ENCODE measurements at places on chromosomes 11 and 22.

DNA sequence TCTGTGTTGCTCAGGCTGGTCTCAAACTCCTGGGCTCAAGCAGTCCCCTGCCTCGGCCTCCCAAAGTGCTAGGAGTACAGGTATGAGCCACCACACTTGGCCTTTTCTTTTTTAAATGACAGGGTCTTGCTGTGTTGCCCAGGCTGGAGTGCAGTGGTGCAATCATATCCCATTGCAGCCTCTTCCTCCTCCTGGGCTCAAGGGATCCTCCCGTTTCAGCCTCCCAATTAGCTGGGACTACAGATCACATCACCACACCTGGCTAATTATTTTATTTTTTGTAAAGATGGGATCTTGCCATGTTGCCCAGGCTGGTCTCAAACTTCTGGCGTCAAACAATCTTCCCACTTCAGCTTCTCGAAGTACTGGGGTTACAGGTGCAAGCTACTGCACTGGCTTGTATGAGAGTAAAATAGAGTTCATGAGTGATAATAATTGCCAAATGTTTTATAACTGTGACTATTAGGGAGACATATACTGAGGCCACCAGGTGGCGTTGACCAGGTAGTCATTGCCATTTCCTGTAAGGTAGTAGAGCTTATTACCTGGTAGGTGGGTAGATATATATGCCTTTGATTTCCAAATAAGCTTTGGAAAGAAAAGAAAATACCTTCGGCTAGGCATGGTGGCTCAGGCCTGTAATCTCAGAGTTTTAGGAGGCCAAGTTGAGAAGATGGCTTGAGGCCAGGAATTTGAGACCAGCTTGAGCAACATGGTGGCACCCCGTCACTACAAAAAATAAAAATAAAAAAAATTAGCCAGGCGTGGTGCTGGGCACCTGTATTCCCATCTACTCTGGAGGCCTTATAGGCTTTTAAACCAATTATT lies 5.4 kb downstream of the FDX1 start:
- DNase-seq, result no peak

DNA sequence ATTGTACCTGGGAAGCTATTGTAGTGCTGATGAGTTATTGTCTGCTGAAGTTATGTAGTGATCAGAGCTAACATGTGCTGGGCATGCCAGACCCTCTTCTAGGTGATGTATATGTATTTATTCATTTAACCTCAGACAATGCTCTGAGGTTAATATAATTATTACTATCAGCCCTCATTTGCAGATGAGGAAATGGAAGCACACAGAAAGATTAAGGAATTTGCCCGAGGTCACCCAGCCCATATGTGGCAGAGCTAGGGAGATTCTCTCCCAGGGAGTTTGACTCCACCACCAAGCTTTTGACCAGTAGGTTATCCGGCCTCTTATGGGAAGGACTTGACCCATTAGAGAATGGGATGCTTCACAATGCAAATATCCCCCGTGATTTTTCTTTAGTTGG lies 114.2 kb upstream of the NAV2 start:
- DNase-seq, result no peak

DNA sequence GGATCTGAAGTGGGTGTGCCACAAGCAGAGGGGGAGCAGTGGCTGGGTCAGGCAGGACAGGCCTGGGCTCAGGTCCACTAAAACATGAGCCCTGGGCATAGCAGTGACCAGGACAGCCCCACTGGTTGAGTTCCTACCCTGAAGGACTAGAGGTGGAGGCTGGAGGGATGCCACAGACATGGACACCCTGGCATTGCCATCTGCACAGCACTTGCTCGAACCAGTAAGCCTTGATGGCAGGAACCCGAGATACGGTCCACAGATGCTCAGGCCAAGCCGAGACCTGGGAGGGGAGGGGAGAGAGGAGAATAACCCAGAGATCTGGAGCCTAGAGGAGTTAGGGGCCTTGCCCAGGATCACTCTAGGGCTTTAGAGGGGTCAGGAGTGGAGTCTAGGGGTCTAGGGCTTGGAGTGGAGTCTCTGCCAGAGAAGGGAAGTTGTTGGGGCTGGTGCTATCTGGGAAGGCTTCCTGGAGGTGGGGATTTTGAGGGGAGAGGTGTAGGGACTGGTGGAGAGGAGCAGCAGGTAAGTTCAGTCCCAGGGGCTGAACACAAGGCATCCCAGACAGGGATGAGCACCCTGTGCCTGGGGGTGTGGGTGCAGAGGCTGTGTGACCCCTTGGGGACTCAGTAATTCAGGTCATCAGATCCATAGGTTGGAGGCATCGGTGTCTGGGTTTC lies 30.6 kb upstream of the RELT start:
- DNase-seq, result no peak

DNA sequence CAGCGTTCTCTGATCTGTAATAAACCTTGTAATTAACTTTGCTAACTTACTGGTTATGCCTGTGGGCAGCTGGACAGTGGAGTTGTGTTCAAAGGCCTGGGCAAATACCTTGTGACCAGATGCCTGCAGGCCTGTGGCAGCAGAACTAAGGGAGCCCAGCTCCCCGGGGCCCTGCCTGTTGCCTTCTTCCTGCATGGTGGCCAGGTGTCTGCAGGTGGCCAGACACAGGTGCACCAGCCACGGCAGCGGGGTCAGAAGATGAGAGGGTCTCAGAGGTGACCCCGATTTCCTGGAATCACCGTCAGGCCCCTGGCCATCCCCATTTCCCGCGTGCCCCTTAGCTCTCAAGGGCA lies 127.2 kb downstream of the OSBP2 start:
- DNase-seq, result no peak

- no peak for DNase-seq
These were observed 3.8 kb downstream of the MAPK8IP2 start for GRCh38 chr22:50604256-50605001.

- DNase-seq, result peak; percentile 27
These were observed 8.9 kb downstream of the YPEL1 start for GRCh38 chr22:21726650-21727049.

DNA sequence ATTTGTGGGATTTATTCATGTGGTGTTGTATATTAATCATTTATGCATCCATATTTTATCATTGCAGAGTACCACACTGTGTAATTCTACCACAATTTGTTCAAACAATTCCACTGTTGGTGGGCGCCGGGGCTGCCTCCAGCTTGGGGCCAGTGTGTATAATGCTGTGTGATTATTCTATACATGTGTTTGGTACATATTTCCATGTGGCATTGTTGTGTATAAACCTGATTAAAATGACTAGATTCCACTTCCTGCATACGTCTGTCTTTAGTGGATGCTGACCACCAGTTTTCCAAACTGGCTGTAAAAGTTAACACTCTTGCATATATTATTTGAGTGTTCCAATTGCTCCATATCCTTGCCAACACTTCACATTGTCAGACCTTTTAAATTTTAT lies 1213.8 kb downstream of the TBC1D22A start:
- DNase-seq, result no peak

- DNase-seq, result no peak
These were observed 182.7 kb upstream of the SNX19 start for GRCh38 chr11:131099013-131099412.

DNA sequence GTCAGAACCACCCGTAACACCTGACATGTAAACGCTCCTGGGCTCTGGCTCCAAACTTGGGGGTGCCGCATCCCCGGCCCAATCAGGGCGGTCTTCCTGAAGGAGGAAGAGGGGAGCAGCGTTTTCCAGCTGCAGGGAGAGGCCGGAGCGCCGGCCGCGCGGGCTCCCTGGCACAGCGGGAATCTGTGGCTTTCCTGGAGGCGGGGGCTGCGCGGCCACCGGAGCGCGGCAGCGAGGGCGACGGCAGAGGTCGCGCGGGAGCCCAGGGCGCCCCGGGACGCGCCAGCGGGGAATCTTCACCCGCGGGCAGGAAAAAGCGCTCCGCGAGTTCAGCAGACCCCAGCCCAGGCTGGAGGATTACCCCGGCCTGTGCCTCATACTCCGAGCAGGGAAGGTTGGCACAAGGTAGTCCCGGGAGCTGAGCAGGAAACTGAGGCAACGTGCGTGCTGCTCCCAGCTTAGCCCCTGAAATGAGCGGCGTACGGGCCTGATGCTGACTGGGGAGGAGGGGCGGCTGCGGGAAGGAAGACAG lies 600 bp upstream of the ESAM start:
- no peak for DNase-seq

- DNase-seq, result no peak
These were observed 387.0 kb upstream of the DDI1 start for GRCh38 chr11:103649401-103649895.

DNA sequence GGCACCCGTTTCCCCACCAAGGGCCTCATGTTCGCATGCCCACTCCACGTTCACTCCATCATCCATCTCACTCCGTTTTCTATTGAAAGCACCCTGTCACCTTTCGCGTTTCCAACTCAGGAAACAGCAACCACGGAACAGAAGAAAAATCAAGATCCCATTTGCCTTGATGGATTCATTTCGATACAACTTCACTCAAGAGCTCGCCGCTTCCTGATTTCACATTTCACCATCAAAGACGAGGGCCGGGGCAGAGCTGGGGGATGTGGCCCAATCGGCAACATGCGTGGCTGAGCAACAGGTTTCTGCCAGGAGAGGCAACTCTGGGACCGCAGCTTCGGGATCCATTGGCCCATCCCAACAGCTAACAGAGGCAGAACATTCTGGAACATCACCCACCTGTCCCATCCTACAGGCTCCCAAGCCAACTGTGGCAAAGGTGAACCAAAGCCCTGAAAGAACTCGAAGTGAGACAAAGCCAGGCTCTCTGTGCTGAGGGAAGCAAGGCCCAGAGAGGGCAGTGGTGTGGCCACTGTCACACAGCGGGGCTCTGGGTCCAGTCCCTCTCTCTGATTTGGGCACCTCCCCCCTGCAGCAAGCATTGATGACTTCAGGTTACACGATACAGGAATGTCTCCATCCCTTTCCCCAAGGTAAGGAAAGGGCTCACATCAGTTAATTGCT lies 36.2 kb upstream of the CD5 start:
- DNase-seq, result no peak

Measured in activated gamma-delta T cell treated with anti-CD3 and anti-CD28 coated beads, Interleukin-2, amount 50 U/mL, for 16 hours (primary cell).